Naive B cell (primary cell): ENCODE measurements at places on chromosomes 5 and 9.

DNA sequence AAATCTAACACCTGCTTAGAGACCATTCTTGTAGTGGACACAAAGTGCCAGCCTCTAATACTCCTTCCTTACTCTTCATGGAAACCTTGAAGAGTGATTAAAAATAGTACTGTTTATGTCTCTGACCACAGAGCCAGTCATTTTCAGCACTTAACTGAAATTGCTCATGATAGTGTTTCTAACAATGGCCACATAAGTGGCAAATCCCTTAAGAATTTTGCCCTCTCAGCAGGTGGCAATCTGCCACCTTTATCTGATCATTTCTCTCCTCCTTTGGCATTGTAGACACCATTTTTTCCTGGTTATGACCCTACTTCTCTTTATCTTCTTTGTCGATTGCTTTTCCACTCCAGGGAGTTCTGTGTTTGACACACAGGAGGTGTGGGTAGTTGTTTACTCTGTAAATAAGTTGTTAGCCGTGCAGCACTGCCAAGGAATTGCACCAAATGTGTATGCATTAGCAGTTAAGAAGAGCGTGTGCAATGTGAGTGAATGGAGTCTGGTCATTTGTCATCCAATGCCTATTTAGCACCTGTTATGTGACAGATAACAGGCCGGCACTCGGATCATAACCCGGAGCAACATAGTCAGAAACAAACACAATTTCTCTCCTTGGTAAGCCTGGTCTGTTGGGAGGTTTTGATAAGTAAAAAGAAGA, 36.8 kb upstream of the STARD4 start:
- DNase-seq: no peak

- DNase-seq: no peak
Observed at GRCh38 chr5:105952875-105953274, 1717.9 kb downstream of the EFNA5 start.

DNA sequence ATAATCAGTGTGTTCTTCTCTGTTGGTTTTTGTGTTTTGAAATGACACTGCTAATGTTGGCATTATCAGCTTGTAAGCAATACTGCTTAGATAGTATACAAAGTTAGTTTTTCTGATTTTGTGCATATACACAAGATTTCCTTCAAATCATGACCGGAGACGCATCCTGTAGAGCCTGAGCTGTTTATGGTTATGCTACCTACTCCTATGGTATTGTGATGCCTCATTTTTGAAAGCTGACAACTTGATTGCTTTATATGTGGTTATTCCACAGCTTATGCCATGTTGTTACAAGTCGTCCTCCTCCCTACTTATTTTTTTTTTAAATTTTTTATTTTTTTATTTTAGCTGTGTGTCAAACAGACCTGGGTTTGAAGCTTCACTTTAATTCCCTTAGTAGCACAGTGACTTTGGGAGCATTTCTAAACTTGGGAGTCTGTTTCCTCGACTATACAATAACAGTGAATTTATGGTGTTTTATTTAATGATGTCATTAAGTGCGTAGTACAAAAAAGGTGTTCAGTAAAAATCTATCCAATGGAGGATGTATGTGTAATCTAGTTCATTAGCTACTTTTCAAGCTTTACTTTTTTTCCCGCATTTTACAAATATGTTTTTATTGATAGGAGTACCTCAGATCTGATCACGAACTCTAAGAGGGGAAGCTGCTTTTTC, 59.5 kb downstream of the PARP8 start:
- DNase-seq: no peak

DNA sequence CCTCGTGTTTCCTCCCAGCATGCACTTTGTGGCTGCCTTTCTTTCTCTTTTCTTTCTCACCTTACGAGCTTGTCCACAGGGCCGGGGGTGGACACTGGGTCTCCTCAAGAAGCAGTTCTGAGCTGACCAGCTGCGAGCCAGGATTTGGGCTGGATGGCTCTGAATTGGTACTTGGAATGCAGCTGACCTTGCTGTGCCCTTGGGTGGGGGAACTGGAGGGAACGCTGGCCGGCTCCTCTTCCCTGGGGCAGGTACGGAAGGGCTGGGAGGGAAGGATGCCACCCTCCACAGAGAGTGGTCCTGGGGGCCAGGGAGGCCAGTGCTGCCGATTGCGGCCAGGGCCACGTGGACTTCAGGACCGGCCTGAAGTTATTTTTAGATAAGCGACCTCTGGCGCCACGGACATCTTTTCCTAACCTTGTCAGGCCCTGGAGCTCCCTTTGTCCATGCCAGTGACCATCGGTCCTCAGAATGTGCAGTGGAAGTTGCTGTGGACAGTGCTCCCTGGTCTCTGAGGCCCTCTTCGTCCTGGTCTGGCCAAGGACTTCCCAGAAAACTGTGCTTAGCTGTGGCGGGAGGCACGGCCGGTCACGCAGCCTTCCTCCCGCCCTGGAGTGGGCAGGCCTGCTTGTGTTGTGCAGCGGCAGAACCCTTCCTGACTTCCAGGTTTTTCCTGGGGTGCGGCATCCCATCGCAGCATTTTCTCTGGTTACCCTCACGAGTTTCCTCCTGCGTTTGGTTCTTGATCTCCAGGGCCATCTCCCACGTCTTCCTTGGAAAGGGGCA, 13.5 kb upstream of the AHRR start:
- no peak for DNase-seq

GRCh38 chr5:56569076-56569475, 246.3 kb upstream of the MAP3K1 start:
- no peak for DNase-seq

DNA sequence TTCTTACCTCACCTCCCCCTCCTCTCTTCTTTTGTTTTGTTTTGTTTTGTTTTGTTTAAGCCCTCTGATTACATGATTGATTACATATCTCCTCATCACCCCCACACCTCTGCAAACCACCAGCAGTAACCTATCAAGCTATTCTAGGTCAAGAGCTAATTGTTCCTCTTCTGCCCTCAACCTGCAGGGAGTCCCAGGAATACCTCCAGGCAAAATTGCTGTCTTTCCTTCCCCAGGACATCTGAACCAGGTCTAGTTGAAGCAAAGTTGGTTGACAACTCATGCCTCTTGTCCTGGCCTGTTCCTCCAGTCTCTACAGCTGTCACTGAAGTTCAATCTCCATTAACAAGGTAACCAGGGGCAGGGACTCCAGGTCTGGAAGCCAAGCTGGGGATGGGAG, 80.0 kb upstream of the PTGER4 start:
- no peak for DNase-seq

DNA sequence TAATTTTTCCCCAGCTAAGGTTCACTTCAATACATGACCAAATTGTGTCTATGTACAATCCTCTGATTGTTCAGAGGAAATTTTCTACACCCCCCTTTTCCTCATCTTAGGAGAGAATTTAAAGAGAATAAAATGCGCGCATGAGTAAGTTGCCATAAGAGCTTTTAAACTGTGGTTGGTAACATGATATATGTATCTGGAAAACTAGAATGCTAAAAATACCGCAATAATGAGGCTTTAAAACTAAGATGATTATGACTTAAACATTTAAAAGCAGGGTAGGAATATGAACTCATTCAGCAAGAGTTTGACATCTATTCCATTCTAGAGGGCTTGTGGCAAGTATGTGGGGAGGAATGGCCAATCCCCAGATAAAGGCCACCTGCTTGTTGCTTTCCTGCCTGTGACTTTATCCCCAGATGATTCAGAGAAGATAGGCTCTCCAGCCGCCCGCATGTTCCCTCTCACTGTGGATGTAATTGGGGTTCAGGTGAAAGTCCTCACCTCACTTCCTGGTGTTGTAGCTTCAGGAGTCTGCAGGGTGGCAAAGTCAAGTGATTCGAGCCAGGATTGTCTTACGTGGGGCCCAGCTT, 26.5 kb upstream of the BASP1 start:
- no peak for DNase-seq

DNA sequence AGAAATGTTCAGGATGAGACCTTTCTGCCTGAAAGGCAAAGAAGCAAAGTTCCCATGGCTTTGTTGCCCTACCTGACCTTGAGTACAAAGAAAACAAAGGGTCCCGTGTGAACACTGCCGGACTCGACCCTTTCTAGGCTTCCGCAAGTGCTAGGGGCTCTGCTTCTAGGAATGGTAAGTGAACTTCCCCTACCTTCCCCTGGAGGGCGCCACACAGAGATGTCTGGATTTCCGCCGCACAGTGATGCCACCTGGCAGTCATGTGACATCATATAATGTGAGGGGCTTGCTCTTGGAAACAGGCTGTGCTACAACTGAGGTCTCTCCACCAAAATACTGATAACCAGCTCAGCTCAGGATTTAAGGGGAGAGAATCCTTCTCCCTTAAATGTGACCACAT, 56.6 kb downstream of the HSD17B3 start:
- no peak for DNase-seq

DNA sequence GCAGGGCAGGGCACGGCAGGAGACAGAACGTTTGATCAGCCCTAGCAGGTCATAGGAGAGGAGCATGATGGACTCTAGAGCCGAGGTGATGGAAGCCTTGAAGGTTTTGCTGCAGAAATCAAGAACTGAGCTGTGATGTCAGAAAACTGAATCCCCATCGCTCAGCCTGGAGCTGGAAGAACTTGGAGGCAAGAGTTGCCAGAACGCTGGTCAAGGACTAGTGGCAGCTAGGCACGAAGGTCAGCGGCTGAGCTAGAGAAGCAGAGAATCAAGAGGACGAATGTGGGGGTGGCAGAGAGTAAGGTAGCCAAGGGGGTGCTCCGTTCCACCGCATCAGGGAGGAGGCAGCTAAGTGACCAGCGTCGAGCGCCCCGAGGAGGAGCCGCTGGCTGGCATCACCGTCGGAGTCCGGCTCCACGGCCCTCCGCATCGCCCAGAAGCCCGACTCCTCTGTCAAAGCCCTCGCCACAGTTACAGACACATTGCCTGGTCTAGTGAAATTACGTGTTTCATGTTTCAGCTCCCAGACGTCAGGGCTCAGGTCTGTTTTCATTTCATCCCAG, 1.2 kb upstream of the GALNT10 start:
- no peak for DNase-seq

DNA sequence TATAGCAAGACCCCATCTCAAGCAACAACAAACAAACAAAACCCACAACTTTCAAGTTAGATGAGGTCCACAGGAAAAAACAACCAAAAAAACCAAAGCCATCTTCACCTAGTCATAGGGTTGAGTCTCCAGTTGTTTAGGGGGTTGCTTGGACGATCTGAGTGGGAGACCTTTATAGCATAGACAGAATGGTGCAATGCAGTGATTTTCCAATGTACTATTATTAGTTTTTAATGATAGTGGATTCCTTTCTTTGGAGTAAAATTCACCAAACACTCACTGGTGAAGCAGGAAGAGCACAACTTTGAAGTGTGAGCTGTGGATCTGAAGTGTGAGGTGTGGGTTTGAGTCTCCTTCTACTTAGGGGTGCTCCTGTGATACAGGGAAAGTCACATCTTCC, 67.0 kb upstream of the KLF9 start:
- DNase-seq: no peak

- no peak for DNase-seq
Observed at GRCh38 chr9:8115570-8115969, 316.0 kb upstream of the DMAC1 start.

DNA sequence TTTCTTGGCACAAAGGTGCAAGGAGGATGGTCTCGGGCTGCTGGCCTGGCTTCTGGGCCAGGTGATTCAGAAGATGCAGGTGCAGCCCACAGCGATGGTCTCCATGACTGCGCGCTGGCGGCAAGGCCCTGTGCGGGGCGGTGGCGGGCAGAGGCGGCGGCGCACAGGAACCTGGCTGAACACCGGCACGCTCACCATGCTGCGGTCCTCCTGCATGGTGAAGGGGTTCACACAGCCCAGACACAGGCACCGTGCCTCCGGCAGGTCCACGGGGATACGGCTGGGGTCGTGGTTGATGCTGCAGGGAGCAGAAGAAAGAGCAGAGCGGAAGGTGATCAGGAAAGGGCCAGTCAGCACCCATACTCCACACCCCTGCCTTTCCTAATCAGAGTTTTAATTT, 4.8 kb downstream of the IL17B start:
- DNase-seq: no peak

DNA sequence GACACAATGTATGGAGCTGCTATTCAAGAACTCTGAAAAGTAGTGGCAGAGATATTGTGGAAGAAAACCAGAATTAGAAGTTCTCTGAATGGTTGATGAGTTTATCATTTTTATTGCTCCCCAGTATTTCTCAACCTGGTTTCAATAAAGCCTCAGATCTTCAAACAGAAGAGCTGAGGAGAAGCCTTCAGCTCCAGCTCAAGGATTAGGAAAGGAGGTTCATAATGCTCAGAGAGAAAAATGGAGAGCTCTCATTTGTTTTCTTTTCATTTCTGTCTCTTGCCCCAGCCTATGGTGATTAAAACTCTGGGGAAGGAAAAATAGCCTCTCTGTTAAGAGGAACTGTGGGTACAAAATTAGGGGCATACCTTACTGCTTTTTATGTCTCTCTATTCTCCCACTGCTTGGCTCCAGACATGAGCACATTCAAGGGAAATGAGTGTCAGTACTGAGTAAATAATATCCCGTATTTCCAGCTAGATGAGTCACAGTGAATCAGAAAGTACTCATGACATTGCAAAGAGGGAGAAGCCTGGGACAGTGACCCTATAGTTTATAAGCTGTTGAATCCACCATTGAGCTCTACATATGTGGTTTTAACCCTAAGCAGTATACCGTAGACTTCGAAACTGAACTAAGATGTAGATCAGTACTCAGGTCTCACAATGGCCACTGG, 138.1 kb downstream of the EMB start:
- no peak for DNase-seq

- DNase-seq: no peak
Observed at GRCh38 chr5:179201986-179202385, 141.8 kb downstream of the ZNF354C start.

DNA sequence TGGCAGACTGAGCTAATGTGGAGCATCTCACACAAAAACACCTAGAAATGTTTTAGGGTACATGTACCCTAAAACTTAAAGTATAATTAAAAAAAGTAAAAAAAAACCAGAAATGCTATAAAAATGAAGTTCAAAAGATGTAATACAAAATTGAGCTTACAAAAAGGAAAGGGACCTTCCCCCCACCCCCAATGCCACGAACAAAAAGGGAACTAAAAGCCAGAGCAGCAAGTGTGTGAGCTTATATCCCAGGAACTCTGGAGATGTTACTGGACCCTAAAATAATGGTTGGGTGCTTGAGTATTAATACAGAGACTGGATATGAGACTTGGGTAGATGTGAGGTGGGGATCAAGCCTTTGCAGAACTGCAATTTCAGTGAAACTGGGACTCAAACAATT, 11.0 kb downstream of the SPATA9 start:
- no peak for DNase-seq

GRCh38 chr9:85662573-85662972, 79.2 kb downstream of the AGTPBP1 start:
- no peak for DNase-seq

GRCh38 chr5:59341155-59341554, 552.4 kb downstream of the PDE4D start:
- DNase-seq: no peak

DNA sequence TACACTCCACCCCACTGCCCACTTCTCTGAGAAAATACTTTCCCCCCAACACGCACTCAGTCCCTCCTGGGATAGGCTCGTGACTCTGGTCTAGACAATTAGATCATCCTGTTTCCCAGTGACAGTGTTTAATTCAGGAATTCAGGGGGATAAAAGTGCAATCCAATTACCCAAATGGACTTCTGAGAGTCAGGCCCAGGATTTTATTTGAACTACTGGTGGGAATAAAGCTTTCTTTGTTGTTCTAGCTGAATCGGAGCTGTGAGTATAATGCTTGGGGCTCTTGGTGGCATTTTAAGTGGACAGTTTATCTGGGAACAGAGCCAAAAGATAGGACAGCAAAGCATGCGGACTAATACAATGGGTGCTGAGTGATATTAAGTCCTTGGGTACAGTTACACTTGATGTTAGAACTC, 683.3 kb downstream of the MAT2B start:
- DNase-seq: no peak
